ENCODE measurements at places on chromosomes 7 and 10.
A peak's percentile ranks its signal among the peaks of the same experiment; 100 is the strongest.

GRCh38 chr10:3887885-3888476 lies 103.0 kb upstream of the KLF6 start:
- DNase-seq, result peak; percentile 90

- DNase-seq, result no peak
Measured at GRCh38 chr10:100081075-100082001, at the start of gene CPN1. CPN1 (minus strand) TSS chr10:100081869; CDS start chr10:100081625, 244 bp downstream.

GRCh38 chr7:154903083-154903731 lies 99.7 kb downstream of the PAXIP1 start:
- no peak for DNase-seq

- no peak for DNase-seq
Measured at GRCh38 chr10:96984541-96985131, 152.5 kb downstream of the LCOR start.

DNA sequence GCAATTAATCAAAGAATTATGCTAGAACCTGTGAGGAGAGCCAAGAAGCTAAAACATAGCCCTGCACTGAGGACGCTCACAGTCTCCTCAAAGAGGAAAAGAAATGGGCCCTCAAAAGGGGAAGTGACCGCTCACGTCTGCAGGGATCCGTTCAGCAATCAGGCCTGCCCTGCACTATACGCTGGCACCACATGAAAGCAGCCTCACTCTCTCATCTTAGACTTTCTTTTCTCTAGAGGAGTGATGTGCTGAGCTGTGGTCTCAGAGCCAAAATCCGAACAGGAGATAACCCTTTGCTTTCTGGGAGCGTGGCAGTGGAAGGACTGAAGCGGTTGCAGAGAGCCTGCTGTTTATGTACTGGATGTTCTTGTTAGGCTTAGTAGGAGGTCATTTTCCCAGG lies 6.3 kb upstream of the IL2RA start:
- no peak for DNase-seq

- no peak for DNase-seq
Measured at GRCh38 chr10:63637901-63638327, 116.7 kb downstream of the REEP3 start.

DNA sequence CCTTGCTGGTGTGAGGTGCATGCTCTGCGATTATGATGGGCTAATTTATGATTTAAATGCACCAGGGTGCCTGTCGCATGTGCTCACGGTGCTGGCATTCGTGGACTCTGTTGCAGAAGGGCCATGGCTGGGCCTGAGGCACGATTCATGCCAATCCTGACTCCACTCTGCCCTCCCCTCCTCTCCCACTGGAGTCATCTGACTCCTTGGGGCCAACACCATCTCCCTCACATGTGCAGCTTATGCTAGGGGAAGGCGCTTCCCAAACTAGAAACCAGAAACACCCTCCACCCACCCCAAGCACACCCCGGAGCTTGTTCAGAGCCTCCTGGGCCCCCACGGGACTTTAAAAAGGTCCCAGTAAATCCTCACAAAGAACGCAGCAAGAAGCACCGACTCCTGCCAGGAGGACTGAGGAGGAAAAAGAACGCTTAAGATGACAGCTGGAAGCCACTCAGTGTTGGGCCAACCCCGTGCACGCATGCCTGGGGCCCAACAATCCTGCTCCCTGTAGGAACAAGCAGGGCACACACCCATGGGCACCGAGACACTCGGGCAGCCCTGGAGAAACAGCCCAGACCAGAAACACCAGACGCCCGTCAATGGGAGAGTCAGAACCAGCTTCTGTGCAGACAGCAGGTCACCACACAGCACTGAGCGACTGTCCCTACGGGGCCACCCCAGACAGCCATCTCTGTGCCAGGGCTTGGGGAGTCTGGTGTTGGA lies 14.1 kb downstream of the BRI3 start:
- DNase-seq, result no peak

DNA sequence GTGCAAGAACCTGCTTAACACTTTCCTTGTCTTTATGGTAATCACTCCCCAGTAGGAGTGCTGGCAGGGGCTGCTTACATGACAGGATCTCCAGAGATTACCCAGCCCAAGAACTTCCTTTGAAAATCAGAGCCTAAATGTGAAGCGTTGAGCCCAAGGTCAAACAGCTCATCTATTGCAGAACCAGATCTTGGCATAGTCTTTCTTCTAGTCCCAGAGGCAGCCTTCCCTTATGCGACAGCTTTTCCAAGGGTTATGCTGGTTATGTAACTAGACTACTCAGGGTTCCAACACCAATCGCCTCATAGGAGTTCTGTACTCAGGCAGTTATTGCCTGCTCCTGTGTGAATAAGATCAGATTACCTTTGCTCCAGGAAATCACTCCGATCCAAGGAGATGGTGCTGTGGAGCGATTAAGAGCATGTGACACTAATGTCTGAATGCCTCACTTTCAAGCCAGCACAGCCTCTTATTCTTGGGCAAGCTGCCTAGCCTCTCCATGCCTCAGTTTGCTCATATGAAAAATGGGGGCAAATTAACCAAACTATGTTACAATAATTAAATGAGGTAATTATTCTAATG lies 8.4 kb upstream of the LGI1 start:
- no peak for DNase-seq
